ENCODE measurements at places on chromosomes 3 and 15. TPM values are rescaled to one million over a fixed set of nuclear protein-coding genes. Genes with fewer than 3 reads are reported as not detected.

DNA sequence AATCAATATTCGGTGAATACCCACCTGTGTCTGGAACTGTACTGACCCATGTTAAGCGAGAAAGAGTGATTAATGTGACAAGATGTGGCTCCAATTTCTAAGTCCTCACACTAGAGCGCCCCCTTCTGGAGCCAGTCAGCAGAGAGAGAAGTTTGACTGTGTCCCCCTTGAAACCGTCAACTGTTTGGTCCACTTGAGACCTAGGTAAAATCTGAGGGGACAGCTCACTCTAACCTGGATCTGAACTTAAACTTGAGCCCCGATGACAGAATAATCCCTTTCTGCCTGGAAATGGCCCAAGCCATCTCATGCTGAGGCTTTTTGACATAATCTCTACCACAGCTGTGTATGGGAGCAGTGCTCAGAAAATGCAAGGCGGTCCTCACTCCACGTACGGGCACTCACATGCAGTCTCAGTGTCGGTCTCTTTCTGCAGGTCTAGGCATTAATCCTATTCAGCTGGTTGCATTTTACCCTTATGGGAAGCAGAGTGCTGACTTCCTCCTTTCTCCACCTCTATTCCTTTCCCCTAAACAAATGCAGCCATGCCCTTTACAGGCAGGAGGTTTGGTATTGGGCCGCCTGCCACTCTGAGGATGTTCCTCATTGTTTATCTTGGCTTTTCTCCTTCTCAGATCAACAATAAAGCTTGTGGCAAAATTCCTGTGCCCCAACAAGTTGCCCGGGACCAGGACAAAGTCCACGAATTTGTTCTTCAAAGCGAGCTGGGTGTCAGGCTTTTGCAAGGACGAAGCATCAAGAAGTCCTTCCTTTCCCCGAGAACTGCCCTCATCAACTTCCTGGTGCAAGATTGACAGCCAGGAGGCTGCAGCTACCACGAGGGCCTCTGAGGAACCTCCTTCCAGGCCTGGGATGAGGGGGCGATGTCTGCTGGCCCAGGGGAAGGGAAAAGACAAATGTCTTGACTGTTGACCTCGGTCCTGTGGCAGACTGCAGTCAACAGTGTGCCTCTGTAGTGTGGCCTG, 47.5 kb upstream of the LIMD1 start:
- H3K27ac ChIP-seq = peak overlapping the region; percentile 72
- peaks cover 46% of the 10 kb centered on the region for H3K4me1 ChIP-seq
- no peak overlapping the region for H3K4me3 ChIP-seq

- H3K27ac ChIP-seq = no peak overlapping the region
- H3K4me1 ChIP-seq = no peaks in the 10 kb centered on the region
- no peaks in the 10 kb centered on the region for H3K27me3 ChIP-seq
- DNase-seq = no peak
- H3K36me3 ChIP-seq = peaks cover 19% of the 10 kb centered on the region
Measured at GRCh38 chr3:160302806-160303205, 77.6 kb downstream of the C3orf80 start.

- no peaks in the 10 kb centered on the region for H3K27me3 ChIP-seq
- H3K27ac ChIP-seq = peak overlapping the region; percentile 63
- H3K4me1 ChIP-seq = peaks cover 56% of the 10 kb centered on the region
- H3K4me3 ChIP-seq = no peak overlapping the region
- no peak for DNase-seq
Measured at GRCh38 chr15:74314795-74315438, 52.5 kb downstream of the CYP11A1 start.

GRCh38 chr3:175672119-175672689, 813.1 kb downstream of the NAALADL2 start:
- no peaks in the 10 kb centered on the region for H3K36me3 ChIP-seq
- no peaks in the 10 kb centered on the region for H3K27me3 ChIP-seq
- peak overlapping the region; percentile 76 for H3K27ac ChIP-seq
- peaks cover 20% of the 10 kb centered on the region for H3K4me1 ChIP-seq
- peak overlapping the region; percentile 66 for H3K4me3 ChIP-seq
- DNase-seq = no peak

- H3K27ac ChIP-seq = no peak overlapping the region
- H3K36me3 ChIP-seq = no peaks in the 10 kb centered on the region
- no peak for DNase-seq
- no peaks in the 10 kb centered on the region for H3K27me3 ChIP-seq
- peaks cover 17% of the 10 kb centered on the region for H3K4me1 ChIP-seq
- H3K4me3 ChIP-seq = no peak overlapping the region
Measured at GRCh38 chr3:141482245-141482922, 4.4 kb upstream of the RASA2 start.

- no peaks in the 10 kb centered on the region for H3K36me3 ChIP-seq
- H3K27ac ChIP-seq = no peak overlapping the region
- H3K4me3 ChIP-seq = no peak overlapping the region
- peaks cover 14% of the 10 kb centered on the region for H3K4me1 ChIP-seq
Measured at GRCh38 chr3:65963787-65964677, 74.7 kb downstream of the MAGI1 start.

The SLCO3A1 gene
- 1.3 TPM for total RNA-seq

The FOXL2 gene
- total RNA-seq = 0.24 TPM

DNA sequence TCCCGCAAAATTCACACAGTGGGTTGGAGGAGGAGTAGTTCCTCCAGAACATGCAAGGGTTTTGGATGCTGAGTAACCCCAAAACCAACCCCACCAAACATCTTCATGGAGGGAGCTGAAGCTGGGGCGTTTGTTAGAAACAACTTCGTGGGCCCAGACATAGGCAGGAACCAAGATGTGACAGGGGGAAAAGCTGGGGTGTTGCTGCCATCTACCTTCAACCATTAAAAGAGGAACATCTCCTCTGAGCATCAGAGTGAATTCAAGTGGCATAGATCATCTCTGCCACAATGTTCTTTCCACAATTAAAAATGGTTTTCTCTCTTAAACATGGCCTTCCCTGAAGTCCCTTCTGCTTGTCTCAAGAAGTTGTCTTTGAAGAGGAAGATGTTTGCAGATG, 20.5 kb downstream of the SIDT1 start:
- no peak overlapping the region for H3K27ac ChIP-seq
- H3K27me3 ChIP-seq = peaks cover 34% of the 10 kb centered on the region
- no peaks in the 10 kb centered on the region for H3K36me3 ChIP-seq
- H3K4me1 ChIP-seq = no peaks in the 10 kb centered on the region

The CKMT1B gene
- not detected for total RNA-seq

GRCh38 chr3:59802045-59802444, 752.2 kb upstream of the CFAP20DC start:
- H3K27me3 ChIP-seq = no peaks in the 10 kb centered on the region
- no peaks in the 10 kb centered on the region for H3K36me3 ChIP-seq
- H3K27ac ChIP-seq = no peak overlapping the region
- H3K4me1 ChIP-seq = no peaks in the 10 kb centered on the region

The MORF4L1 gene
- total RNA-seq = 466 TPM

DNA sequence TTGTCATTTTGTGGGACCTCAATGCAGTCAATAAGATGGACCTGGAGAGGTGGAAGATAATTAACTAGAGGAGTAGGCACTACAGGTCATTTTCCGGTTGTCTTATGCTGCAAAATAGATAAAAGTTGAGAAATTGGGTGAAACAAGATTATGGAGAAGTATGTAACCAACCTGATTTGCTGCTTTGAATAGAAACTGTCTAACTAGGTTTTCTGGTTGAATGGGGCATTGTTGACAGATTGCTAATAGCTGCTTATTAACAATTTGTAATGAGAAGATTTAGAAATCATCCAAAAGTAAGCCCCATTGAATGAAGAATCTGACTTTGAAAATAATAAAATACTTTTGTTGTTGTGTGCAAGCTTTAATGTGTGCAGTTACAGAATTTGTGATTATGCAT, 26.2 kb downstream of the PIAS1 start:
- no peaks in the 10 kb centered on the region for H3K36me3 ChIP-seq
- no peak overlapping the region for H3K4me3 ChIP-seq
- no peak for DNase-seq
- H3K4me1 ChIP-seq = peaks cover 46% of the 10 kb centered on the region
- no peaks in the 10 kb centered on the region for H3K27me3 ChIP-seq
- no peak overlapping the region for H3K27ac ChIP-seq

DNA sequence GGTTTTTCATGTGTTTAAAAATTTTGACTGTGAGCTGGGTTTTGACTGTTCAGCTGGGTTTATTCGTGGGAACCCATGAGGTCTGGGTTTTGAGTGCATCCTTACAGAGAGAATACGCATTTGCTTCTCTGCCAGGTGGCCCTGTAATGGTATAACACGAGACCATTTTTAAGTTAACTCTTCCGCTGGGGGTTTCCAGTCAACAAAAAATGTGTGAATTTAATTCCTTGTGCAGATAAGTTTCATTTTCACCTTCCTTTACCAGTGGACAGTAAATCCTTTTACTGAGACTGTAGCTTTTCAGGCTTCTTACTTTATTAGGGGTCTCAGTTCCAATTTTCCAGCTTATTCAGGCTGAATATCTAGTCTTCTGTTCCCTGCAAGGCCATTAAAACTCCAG, 149.6 kb downstream of the OPA1 start:
- H3K36me3 ChIP-seq = no peaks in the 10 kb centered on the region
- H3K27ac ChIP-seq = no peak overlapping the region
- DNase-seq = peak; percentile 5
- no peaks in the 10 kb centered on the region for H3K4me1 ChIP-seq
- H3K4me3 ChIP-seq = no peak overlapping the region

DNA sequence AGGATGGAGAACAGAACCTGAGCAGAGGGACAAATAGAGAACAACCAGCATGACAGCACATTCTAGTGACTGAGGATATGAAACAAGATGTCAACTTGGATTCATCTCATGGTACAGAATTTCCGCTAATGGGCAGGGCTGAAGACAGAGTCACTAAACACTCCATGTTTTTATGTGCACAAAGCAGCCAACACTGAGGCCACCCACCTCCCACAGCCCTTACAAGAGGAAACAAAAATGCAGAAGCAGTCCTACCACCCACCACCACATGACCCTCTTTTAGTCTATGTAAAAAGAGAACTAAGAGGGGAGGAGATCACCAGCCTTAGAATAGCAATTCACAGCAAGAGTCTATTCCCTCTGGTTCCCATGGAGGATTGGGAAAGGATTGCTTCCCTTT, 131.4 kb upstream of the UBE2E2 start:
- no peak overlapping the region for H3K27ac ChIP-seq
- H3K4me1 ChIP-seq = peaks cover 29% of the 10 kb centered on the region
- H3K36me3 ChIP-seq = no peaks in the 10 kb centered on the region
- no peak for DNase-seq
- no peaks in the 10 kb centered on the region for H3K27me3 ChIP-seq

All from osteocyte (in vitro differentiated cells).